ENCODE measurements at places on chromosomes 4 and X.

GRCh38 chr4:108649863-108650211, 562 bp upstream of the OSTC start:
- no peak for DNase-seq

DNA sequence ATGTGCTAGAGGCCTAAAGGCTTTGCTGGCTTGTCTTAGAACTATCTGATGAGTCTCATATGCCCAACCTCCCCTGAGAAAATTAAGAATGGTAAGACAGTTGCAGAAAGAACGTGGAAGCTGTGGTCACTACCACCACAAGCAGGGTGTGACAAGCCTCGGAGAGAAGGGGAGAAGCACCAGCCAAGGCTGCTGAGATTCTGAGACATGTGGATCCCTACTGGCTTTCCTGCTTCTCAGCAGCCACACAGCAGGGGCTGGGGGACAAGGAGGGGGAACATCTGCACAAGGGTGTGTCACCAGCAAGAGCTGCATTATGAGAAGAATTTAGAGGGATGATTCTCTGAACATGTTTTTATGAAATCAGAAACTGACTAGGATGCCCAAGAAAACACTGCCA, 19.4 kb downstream of the TAPT1 start:
- no peak for DNase-seq

DNA sequence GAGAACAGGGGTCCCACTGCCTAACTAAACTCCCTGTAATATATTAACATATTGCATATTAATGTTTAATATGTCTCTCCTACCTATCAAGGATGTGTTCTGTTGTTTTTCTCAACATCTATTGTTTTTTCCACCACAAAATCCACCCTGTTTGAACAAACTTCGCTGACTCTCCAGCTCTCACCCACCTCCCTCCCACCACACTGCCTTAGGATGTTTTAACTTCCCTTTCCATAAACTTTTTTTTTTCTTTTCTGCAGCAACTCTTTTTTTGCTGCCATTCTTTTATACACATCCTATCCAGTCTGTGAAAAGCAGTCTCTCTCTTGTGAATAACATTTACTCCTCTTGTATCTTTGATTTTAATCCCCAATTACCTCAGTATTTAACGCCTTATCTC, 226.1 kb downstream of the PCDH7 start:
- no peak for DNase-seq

DNA sequence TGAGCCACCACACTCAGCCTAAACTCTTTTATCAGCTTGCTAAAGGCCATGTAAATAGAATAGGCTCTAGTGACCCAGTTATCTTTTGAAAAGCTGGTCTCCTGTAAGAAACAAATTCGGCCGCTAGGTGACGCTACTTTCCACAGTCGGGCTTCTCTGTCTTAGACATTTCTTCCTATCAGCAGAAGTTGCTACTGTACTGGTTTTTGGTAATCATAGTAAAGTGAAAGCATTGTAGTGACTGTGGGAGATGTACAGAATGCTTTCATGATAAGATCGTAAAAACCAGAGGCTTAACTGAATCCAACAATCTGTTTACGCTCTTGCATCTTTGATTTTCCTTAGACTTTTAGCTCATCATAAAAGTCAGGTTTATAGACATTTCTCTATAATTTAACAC, 82.6 kb downstream of the GK start:
- DNase-seq = peak; percentile 88

DNA sequence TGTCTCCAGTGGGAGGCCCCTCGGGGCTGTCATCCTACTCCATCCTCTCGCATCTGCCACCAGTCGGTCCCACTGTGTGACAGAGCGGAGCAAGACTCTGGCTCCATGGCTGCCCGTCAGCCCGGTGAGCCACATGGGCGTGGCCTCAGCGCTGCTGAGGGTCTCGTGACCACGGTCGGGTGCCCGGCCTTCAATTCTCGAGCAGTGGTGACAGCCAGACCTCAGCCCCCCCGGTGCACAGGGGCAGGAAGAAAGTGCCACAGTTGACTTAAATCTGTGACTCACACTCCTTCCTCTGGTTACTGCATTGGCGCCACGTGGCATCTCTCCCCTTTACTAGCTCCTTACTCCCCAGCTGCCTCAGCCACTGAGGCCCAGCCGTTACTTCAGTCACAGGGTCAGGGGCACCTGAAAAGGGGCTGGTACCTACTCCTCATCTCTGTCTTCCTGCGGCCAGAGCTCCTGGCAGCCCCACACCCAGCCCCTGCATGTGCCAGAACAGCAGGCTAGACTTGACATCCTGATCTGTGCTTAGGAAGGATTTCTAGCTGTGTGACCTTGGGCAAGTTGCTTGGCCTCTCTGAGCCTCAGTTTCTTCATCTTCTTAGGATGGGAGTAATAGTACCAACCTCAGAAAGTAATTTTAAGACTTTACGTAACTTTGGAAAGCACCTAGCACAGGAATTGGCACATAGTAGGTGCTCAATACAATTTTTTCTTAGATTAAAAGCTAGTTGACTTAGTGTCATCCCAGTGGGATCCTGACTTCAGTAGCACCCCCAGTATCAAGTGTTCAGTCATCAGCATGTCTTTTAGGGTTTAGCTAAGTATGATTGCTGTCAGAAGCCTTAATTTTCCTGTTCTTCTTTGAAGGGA, 66.1 kb downstream of the TNIP2 start:
- DNase-seq = no peak

GRCh38 chr4:32268863-32269262, 1548.7 kb downstream of the PCDH7 start:
- no peak for DNase-seq

GRCh38 chr4:1718095-1718850, 2.9 kb downstream of the TMEM129 start:
- no peak for DNase-seq

GRCh38 chr4:125770814-125771398, 456.2 kb downstream of the FAT4 start:
- DNase-seq = no peak

- DNase-seq = no peak
Measured at GRCh38 chrX:42119076-42119475, 195.7 kb upstream of the CASK start.

GRCh38 chrX:36160081-36160480, 240.5 kb downstream of the CFAP47 start:
- DNase-seq = no peak

- no peak for DNase-seq
Measured at GRCh38 chrX:72566448-72566847, 6.2 kb downstream of the HDAC8 start.

- DNase-seq = no peak
Measured at GRCh38 chr4:60885011-60885410, 315.1 kb upstream of the ADGRL3 start.

GRCh38 chrX:132933170-132933569, 25.3 kb downstream of the HS6ST2 start:
- no peak for DNase-seq

DNA sequence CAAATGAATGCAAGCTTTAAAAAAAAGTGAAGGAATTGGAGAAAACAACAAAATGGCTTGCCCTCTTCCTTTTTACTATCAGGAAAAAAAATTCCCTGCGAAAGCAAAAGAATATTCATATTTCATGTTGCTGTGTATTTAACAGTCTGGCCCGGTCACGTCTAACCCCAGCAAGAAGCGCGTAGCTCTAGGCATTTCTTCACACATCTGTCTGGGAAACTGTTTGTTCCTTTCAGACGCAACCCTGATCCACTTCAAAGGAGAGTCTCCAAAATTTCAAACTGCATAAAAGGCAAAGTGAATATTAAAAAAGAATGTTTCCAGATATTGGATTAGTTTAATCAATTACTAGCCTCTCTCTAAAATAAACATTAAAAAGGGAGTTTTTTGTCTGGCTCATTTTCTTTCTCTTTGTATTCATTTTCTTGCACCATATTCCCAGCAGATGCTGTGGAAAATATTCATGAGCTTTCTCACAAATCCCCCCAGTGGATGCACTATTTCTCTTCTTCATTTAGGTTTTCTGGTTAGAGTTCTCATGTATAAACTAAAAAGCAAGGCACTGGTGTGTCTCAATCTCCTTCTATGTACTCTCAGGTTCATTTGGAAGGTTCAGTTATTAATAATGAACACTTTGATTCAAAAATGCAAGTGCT, 145.3 kb downstream of the MID1 start:
- no peak for DNase-seq

- no peak for DNase-seq
Measured at GRCh38 chrX:22577181-22577580, 304.5 kb downstream of the CBLL2 start.

DNA sequence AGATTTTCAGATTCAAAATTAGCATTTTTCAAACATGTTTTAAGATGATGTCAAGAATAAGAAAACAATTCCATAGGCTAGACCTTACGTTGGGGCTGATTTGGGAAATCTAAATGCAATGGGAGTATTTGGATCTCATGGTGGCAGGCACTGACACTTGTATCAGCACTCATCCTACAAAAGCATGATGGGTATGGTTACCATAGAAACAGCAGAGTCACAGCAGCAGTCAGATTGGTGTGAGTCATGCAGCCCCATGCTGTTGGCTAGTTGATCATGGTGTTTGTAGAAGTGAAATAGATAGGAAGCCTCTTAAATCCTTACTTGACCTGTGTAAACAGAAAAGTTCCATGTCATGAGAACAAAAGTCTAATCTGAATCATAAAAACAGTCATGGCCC, 1637.3 kb upstream of the PABPC4L start:
- no peak for DNase-seq

- DNase-seq = no peak
Measured at GRCh38 chr4:142079959-142080358, 443.6 kb downstream of the IL15 start.

- DNase-seq = no peak
Measured at GRCh38 chr4:57504139-57504538, 394.0 kb upstream of the IGFBP7 start.

- no peak for DNase-seq
Measured at GRCh38 chrX:20437683-20438082, 171.0 kb upstream of the RPS6KA3 start.

DNA sequence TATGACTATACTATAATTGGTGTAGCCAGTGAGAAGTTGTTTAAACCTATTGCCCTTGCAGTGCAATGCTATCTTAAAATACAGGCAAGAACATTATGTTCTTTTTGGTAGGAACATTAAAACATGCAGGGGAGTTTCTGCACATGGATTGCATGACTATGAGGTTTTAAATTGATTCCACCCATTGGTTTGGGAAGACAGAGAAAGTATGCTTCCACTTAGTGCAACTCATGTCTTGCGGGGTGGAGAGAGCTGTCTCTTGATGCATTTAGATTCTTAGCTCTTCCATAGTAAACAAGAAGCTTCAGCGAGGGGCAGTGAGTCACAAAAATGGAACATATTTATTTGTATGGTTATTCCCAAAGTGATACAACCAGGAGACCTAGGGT, 39.5 kb upstream of the RASL11B start:
- DNase-seq = no peak

GRCh38 chrX:45009371-45010000, 136.5 kb downstream of the KDM6A start:
- DNase-seq = no peak
